ENCODE measurements at places on chromosomes 5 and 9. TPM values are rescaled to one million over a fixed set of nuclear protein-coding genes. Genes with fewer than 3 reads are reported as not detected.

Gene MSX2
- 4.3 TPM for total RNA-seq

Gene OR1J2
- total RNA-seq = not detected

Gene PDE8B
- 0.30 TPM for total RNA-seq

Gene SMIM3
- 2.9 TPM for total RNA-seq

Data from A375 (cell line).